ENCODE measurements at places on chromosomes 1 and 21. TPM values are rescaled to one million over a fixed set of nuclear protein-coding genes. Genes with fewer than 3 reads are reported as not detected.

CELA2B gene
- not detected for total RNA-seq

PSMG1 gene
- total RNA-seq: 21.3 TPM

NOS1AP gene
- total RNA-seq: under 0.01 TPM

TEX50 gene
- total RNA-seq: not detected

TACSTD2 gene
- total RNA-seq: 0.27 TPM

EPB41 gene
- total RNA-seq: 63.3 TPM

COL9A2 gene
- 1.1 TPM for total RNA-seq

Measured in hematopoietic multipotent progenitor cell (in vitro differentiated cells).